DMS153 (cell line): ENCODE measurements at places on chromosomes 3 and 15.

GRCh38 chr3:146166415-146166821 lies 5.4 kb upstream of the PLOD2 start:
- no peak for DNase-seq

DNA sequence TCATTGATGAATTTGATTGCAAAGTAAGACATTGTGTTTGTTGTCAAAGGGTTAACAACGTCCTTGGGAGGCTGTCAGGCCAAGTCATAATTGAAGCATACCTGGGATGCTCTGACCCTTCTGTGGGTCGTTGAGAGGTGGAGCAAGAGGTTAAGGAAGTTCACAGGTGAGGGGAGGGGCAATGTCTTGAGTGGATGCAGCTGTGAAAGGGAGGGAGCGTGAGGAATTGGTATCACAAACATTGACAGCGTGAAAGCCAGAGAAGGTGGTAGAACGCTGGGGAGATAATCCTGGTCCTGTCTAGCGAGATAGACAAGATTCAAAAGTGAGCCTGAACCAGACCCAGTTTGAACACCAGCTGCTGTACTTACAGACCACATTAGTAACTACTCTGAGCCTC lies 79.4 kb downstream of the HES1 start:
- DNase-seq = no peak

DNA sequence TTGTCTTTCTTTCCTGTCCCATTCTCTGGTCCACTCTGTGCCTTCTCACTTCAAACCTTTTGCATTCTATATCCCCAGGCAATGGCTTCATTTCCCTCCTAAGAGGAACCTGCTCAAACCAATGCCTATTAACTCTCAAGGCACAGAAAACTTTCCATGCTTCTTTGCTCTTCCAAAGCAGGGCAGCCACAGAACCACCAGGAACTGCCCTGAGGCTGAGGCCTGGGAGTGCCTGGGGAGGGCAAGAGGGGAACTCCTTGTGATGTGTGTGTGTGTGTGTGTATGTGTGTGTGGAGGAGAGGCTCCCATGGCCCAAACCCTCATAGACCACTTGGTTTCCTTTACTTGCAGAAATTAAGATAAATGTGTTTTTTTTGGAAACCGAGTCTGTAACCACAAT lies 14.1 kb upstream of the PGPEP1L start:
- DNase-seq = no peak

- DNase-seq = no peak
These were observed 8.5 kb upstream of the USP3 start for GRCh38 chr15:63495780-63496488.

GRCh38 chr3:29758434-29759322 lies 477.8 kb downstream of the RBMS3 start:
- no peak for DNase-seq

GRCh38 chr3:63961891-63962290 lies 49.7 kb upstream of the SCAANT1 start:
- peak; percentile 8 for DNase-seq

DNA sequence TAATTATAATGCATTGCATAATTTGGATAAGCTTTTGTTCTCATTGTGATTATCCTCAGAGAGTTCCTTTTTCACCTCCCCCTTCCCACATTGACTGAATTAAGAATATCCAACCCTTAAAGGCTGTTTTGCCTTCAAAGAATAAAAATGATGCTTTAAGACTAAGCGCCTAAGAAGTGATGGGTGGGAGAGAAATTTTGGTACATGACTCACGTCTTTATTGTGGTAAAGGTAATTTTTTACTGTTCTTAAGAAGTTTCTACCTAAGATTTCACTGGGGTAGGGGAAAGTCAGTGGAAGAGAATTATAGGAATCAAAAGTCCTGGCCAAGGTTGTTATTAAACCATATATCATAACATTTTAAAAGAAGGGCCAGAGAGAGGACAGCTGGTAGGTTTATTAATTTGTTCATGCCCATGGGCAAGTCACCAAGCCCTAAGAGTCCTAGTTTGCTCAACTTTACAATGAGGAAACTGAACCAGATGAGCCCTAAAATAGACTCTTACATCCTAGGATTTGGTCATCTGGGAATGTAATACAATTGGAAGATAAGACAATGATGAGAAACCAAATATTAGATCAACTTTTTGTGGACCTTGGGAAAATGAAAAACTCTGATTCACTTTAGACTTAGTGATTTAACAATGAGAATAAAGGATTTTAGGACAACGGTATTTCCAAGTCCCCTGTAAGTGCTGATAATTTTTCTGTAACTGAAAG lies 101.1 kb upstream of the RASGRP1 start:
- DNase-seq = no peak

GRCh38 chr15:54580643-54581042 lies 602.4 kb downstream of the UNC13C start:
- DNase-seq = no peak

DNA sequence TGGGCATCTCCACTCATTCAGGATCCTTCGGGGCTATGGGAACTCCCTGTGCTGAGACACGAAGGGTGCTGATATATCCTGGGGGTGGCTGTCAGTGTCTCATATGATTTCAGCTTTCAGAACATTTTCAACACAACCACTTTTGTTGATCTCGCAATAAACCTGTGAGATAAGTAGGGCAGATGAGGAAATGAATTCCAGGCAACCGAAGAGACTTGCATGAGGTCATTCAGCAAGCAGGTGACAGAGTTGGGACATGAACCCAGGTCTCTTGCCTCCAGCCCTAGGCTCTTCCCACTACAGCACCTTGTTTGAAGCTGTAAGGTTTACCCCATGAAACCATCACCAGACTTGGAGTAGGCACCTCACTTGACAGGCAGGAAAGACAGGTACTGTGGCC lies 16.6 kb downstream of the DUOX1 start:
- no peak for DNase-seq

DNA sequence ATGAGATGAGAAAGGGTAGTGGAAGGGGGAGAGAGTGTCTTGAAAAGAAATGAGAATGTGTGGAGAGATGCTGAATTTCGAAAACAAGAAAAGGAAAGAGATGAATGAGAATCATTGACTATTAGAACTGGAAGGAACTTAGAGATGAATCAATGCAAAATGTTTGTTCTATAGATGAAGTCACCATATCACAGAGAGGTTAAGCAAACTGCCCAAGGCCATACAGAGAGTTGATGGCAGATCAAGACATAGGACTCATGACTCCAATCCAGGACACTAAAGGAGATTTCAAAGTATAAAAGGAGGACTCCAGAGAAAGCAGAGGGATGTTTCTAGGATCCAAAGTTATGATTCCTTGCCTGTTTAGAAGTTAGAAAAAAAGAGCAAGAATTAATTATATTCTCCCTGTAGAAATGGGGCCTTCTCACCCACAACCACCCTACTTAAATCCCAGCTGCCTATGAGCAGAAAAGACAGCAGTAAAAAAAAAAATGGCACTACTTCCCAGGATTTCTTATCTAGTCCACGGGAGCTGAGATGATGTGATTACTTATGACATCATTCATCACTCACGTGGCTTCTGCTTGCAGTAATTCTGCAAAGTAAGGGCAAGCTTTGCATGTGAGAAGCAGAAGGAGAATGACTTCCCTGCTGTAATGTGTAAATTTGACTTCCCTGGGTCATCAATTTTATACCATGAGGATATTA lies 210.8 kb upstream of the MRPL3 start:
- no peak for DNase-seq

DNA sequence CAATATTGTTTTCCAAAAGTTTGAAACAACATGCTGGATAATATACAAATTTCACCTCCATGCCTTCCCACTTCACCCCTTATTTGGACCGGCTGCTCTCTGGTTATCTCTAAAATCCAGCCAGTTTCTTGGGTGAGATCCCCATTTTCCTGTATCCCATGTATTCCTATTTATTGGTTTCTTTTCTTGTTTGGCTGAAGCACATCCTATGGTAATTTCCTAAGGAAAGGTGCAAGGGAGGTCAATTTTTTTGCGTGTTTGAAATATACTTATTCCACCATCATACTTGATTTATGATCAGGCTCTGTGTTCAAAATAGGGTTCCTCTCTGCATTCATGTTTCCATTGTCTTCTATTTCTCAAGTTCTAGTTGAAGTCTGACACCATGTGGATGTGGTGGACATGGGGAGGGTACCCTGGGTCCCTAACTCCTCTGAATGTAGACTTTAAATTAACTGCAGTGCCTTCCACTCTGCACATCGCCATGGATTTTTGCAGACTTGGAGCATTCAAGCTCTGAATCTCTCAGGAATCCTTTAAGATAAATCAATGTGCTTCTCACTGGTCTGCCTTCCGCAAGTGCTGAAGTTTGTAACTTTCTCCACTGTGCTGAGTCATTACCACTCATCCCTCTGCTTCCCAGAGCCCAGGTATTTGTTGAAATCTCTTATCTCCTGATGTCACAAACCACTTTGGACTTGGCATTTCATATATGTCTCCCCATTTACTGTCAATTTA lies 52.1 kb upstream of the TLE3 start:
- DNase-seq = no peak

GRCh38 chr3:71879089-71879488 lies 94.1 kb upstream of the PROK2 start:
- no peak for DNase-seq

- no peak for DNase-seq
These were observed 56.7 kb upstream of the UBE2Q2 start for GRCh38 chr15:75786575-75786947.

DNA sequence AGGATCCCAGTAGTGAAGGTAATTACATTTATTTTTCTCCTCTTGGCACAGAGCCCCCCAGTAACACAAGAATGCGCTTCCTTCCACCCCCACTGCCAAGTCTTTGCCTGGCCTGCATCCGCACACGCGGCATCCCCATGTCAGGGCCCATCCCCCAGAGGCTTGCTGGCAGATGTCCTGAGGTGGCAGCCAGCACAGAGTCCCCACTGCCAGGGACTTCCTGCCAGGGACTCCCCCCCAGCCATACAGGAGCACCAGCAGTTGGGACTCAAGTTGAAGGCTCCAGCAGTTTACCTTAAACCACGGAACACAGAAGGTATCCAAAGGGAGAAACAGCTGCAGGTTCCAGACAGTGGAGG lies 41.0 kb downstream of the MEGF11 start:
- DNase-seq = no peak

GRCh38 chr3:53056442-53056841 lies 10.6 kb upstream of the SFMBT1 start:
- DNase-seq = no peak

DNA sequence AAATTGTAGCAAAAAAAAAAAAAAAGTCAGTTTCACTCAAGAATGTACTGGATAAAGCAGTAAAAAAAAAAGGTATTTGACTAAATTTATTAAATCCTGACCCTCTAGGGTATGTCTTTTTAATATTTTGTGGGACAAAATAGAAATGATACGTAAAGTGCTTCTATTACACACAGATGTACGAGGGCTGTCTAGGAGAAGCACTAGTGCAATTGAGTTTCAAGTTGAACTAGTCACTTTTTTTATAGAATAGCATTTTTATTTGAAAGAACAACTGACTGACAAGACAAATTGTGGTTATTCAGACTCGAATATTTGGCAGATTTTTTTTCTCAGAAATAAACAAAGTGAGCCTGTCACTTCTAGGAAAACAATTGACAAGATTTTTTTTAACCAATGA lies 49.0 kb downstream of the CCDC54 start:
- no peak for DNase-seq

DNA sequence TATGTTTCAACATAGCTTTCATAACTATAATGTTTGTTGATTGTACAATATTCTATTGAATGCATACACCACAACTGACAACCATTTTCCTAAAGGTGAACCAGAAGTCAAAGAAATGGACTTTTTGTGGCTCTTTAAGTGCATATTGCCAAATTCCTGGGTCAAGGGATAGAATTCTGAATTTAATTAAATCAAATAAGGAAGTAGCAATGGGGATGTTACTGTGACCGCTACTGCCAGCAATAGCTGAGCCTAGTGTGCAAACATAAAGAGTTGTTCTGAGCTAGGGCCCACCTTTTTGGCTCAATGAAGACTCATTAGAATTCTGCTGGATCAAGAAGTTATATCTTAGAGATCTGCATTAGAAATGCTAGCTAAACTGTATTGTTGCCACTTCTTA lies 17.3 kb upstream of the KBTBD8 start:
- no peak for DNase-seq
